ENCODE measurements at places on chromosomes 11 and 22. TPM values are rescaled to one million over a fixed set of nuclear protein-coding genes. Genes with fewer than 3 reads are reported as not detected.
A peak's percentile ranks its signal among the peaks of the same experiment; 100 is the strongest.

The DDIAS gene
- 28.7 TPM for total RNA-seq

The ELMOD1 gene
- not detected for total RNA-seq

The THYN1 gene
- 55.0 TPM for total RNA-seq

The SCN2B gene
- not detected for total RNA-seq

The FAT3 gene
- not detected for total RNA-seq

The PATL1 gene
- 68.7 TPM for total RNA-seq

The TRPC6 gene
- not detected for total RNA-seq

The TUT1 gene
- total RNA-seq, result 38.7 TPM

The ASPHD2 gene
- total RNA-seq, result 23.5 TPM

The DDTL gene
- total RNA-seq, result 4.7 TPM

The CSF2RB gene
- 11.7 TPM for total RNA-seq

The MFRP gene
- not detected for total RNA-seq

The CD3E gene
- total RNA-seq, result 630 TPM

The GGA1 gene
- 70.8 TPM for total RNA-seq

The B4GALNT4 gene
- 5.1 TPM for total RNA-seq

The OR51E2 gene
- total RNA-seq, result not detected

The BAIAP2L2 gene
- 0.32 TPM for total RNA-seq

- no peaks in the 10 kb centered on the region for H3K36me3 ChIP-seq
- no peak overlapping the region for H3K27ac ChIP-seq
- DNase-seq, result no peak
- H3K4me3 ChIP-seq, result no peak overlapping the region
- H3K27me3 ChIP-seq, result peaks cover 12% of the 10 kb centered on the region
- peaks cover 5% of the 10 kb centered on the region for H3K4me1 ChIP-seq
These were observed 2.7 kb downstream of the CSRP3 start for GRCh38 chr11:19199048-19199447.

GRCh38 chr11:76391811-76392475 lies 10.8 kb downstream of the GVQW3 start:
- no peak overlapping the region for H3K4me3 ChIP-seq
- H3K4me1 ChIP-seq, result no peaks in the 10 kb centered on the region
- DNase-seq, result no peak
- H3K27me3 ChIP-seq, result peaks cover 11% of the 10 kb centered on the region
- no peaks in the 10 kb centered on the region for H3K36me3 ChIP-seq

- no peaks in the 10 kb centered on the region for H3K36me3 ChIP-seq
- H3K4me1 ChIP-seq, result no peaks in the 10 kb centered on the region
- no peak overlapping the region for H3K27ac ChIP-seq
- peaks cover 1% of the 10 kb centered on the region for H3K27me3 ChIP-seq
These were observed 85.9 kb upstream of the LDLRAD3 start for GRCh38 chr11:35857922-35858321.

DNA sequence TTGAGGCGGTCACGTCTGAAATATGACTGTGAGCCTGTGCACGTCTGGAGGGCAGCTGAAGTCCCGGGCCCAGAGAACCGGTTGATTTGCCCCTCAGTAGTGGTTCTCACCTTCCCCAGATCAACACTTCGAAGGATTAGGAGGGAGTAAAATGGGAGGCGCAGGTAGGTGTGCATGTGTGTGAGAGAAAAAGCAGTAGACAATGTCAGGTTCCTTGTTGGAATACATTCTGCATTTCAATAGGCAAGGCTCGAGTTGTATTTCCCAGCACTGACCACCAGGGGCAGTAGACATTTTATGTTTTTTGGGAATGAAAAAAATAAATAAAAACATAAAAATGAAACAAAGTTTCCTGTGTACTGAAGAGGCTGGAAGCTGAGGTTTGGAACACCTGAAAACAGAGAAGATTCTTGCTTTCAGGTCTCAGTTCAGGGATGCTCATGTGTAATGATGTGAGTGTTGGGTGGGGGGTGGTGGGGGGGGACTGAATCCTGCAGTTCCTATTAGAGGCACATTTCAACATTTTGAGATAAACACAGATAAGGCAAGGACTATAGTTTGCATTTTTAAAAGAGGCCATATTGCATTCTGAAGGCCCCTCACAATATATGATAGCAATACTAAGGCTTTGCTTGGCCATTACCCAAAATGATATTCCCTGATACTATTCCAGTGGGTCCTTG lies 333.9 kb downstream of the CADM1 start:
- no peak overlapping the region for H3K4me3 ChIP-seq
- no peak for DNase-seq
- H3K4me1 ChIP-seq, result no peaks in the 10 kb centered on the region
- H3K27me3 ChIP-seq, result no peaks in the 10 kb centered on the region
- no peak overlapping the region for H3K27ac ChIP-seq

- H3K4me3 ChIP-seq, result no peak within 1 kb of the TSS
- no peak for DNase-seq
- H3K27me3 ChIP-seq, result no peaks in the 10 kb centered on the region
- H3K4me1 ChIP-seq, result no peaks in the 10 kb centered on the region
- no peaks in the 10 kb centered on the region for H3K36me3 ChIP-seq
These were observed at the start of gene OR52E5 for GRCh38 chr11:5892908-5893307. TSS of gene OR52E5 (plus strand) at chr11:5893208. CDS start at chr11:5900777, 7,569 bp downstream.

- no peak for DNase-seq
- no peaks in the 10 kb centered on the region for H3K36me3 ChIP-seq
- H3K27me3 ChIP-seq, result no peaks in the 10 kb centered on the region
- H3K27ac ChIP-seq, result no peak overlapping the region
These were observed 228.2 kb upstream of the BLID start for GRCh38 chr11:122344215-122344614.

GRCh38 chr11:117202386-117203068 lies 3.4 kb downstream of the TAGLN start:
- no peak for DNase-seq
- no peak overlapping the region for H3K27ac ChIP-seq
- peaks cover 15% of the 10 kb centered on the region for H3K36me3 ChIP-seq
- H3K4me3 ChIP-seq, result no peak overlapping the region
- no peaks in the 10 kb centered on the region for H3K27me3 ChIP-seq

- H3K4me1 ChIP-seq, result peaks cover 6% of the 10 kb centered on the region
- H3K36me3 ChIP-seq, result no peaks in the 10 kb centered on the region
- peaks cover 21% of the 10 kb centered on the region for H3K27me3 ChIP-seq
- no peak overlapping the region for H3K27ac ChIP-seq
- DNase-seq, result no peak
These were observed 4.7 kb upstream of the LGR4 start for GRCh38 chr11:27477243-27477642.

- H3K36me3 ChIP-seq, result no peaks in the 10 kb centered on the region
- no peaks in the 10 kb centered on the region for H3K27me3 ChIP-seq
- peaks cover 14% of the 10 kb centered on the region for H3K4me1 ChIP-seq
- H3K27ac ChIP-seq, result peak overlapping the region; percentile 83
- no peak for DNase-seq
These were observed 7.5 kb upstream of the CDKN1C start for GRCh38 chr11:2892967-2893528.

GRCh38 chr11:14189874-14190273 lies 169.1 kb downstream of the RRAS2 start:
- DNase-seq, result no peak
- H3K27me3 ChIP-seq, result peaks cover 2% of the 10 kb centered on the region
- H3K4me1 ChIP-seq, result no peaks in the 10 kb centered on the region
- H3K27ac ChIP-seq, result no peak overlapping the region

GRCh38 chr22:35777335-35777975 lies 59.8 kb downstream of the APOL5 start:
- H3K4me3 ChIP-seq, result no peak overlapping the region
- DNase-seq, result no peak
- H3K4me1 ChIP-seq, result no peaks in the 10 kb centered on the region

DNA sequence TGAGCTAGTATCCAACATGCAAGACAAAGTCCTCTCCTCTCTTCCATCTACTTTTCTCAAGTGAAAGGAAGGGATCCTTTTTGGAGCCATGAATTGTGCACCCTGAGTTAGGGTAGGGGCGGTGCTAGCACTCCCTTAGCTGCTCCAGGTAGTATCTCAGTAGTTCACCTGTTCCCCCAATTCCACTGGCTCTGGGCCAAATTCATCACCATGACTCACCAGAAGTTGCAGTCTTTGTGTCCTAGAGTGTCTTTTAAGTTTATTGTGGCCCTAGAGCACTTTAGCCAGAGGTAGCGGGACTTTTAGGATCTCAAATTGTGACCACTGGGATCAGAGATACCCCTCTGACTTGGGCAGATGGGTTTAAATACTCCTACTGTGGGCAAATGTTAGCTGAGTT lies 398.6 kb upstream of the ANO5 start:
- H3K4me1 ChIP-seq, result no peaks in the 10 kb centered on the region
- no peaks in the 10 kb centered on the region for H3K36me3 ChIP-seq
- H3K27me3 ChIP-seq, result no peaks in the 10 kb centered on the region
- H3K27ac ChIP-seq, result no peak overlapping the region
- no peak overlapping the region for H3K4me3 ChIP-seq
- no peak for DNase-seq

GRCh38 chr11:70411713-70412452 lies 13.6 kb downstream of the CTTN start:
- H3K4me1 ChIP-seq, result peaks cover 9% of the 10 kb centered on the region
- no peak for DNase-seq
- no peak overlapping the region for H3K27ac ChIP-seq

- DNase-seq, result no peak
- no peak overlapping the region for H3K4me3 ChIP-seq
- H3K36me3 ChIP-seq, result no peaks in the 10 kb centered on the region
These were observed 33.0 kb downstream of the SLC17A6 start for GRCh38 chr11:22371160-22371559.

DNA sequence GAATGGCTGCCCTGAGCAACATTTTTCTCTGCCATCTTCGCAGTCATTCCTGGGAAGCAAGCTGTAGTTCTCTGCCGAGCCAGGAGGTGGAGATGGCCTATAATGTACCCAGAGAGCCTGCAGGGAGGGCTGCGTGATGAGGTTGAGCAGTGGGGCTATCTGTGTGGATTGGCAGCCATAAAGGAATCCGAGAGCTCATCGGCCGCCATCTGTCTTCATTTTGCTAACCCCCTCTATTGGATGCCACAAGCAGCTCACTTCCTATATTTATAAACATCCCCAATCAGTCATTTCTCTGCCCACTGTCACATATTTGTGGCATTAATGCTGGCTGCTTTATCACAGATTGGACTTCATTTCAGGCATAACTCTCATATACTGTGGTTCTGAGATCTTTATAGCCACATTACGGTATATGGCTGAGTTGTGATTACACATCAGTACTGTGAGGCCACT lies 209.5 kb downstream of the NTM start:
- no peak overlapping the region for H3K27ac ChIP-seq
- H3K4me1 ChIP-seq, result no peaks in the 10 kb centered on the region
- no peak overlapping the region for H3K4me3 ChIP-seq
- no peak for DNase-seq

- no peak for DNase-seq
- H3K4me1 ChIP-seq, result no peaks in the 10 kb centered on the region
- H3K27ac ChIP-seq, result no peak overlapping the region
- H3K27me3 ChIP-seq, result no peaks in the 10 kb centered on the region
- no peaks in the 10 kb centered on the region for H3K36me3 ChIP-seq
These were observed 124.1 kb upstream of the MPPED2 start for GRCh38 chr11:30710221-30710620.

- H3K4me3 ChIP-seq, result no peak overlapping the region
- H3K27me3 ChIP-seq, result peaks cover 2% of the 10 kb centered on the region
- DNase-seq, result no peak
- H3K36me3 ChIP-seq, result no peaks in the 10 kb centered on the region
These were observed 1197.5 kb upstream of the TENM4 start for GRCh38 chr11:80638296-80638695.

DNA sequence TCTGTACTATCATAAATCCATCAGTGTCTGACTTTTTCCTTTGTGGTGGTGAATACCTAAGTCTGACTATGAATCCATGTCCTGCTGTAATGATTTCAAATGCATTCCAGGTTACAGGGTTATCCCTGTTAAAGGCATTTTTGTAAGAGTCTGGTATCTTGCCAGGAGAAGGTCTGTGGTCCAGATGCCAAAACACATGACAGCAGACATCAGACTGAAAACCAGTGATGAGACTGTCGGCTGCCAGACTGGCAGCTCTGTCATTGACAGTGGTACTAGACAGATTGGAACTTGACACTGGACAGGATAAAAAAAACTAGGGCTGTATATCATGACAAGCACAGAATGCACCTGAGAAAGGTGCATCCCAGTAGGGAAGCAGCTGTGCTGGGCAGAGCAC lies 301.8 kb upstream of the FAT3 start:
- no peak overlapping the region for H3K4me3 ChIP-seq
- DNase-seq, result no peak
- no peaks in the 10 kb centered on the region for H3K4me1 ChIP-seq
- no peaks in the 10 kb centered on the region for H3K36me3 ChIP-seq
- no peak overlapping the region for H3K27ac ChIP-seq

- H3K36me3 ChIP-seq, result no peaks in the 10 kb centered on the region
- no peak overlapping the region for H3K4me3 ChIP-seq
- peaks cover 1% of the 10 kb centered on the region for H3K27me3 ChIP-seq
- H3K4me1 ChIP-seq, result no peaks in the 10 kb centered on the region
- no peak overlapping the region for H3K27ac ChIP-seq
These were observed 41.3 kb downstream of the ALX4 start for GRCh38 chr11:44268614-44269080.

GRCh38 chr11:33618351-33618710 lies 82.3 kb downstream of the C11orf91 start:
- no peaks in the 10 kb centered on the region for H3K36me3 ChIP-seq
- H3K4me3 ChIP-seq, result no peak overlapping the region
- H3K27ac ChIP-seq, result no peak overlapping the region
- DNase-seq, result no peak

DNA sequence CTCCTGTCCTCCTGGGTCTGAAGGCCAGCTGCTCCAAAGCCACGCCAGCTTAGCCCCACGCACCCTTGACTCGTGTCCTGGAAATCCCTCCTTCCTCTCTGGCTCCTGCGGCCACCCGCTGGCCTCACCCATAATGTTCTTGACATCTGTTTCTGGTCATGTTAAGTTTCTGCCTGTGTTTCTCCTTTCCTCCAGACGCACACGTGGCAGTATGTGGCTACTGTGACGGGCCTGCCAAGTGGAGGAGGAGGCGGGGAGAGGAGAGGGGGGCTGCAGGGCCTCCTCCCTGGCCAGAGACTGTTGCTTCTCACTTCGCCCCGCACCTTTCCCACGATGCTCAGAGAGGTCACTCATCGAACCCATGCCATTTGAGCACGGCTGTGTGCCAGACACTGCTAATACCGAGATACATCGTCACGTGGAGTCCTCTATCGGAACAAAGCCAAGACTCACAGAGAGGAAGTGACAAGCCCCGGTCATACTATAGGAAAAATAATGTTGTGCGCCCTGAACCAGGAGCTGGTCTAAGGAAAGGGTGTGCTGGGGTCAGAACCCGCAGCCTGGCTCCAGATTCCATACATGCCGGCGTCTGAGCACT lies 11.5 kb downstream of the C1QTNF6 start:
- H3K36me3 ChIP-seq, result no peaks in the 10 kb centered on the region
- H3K4me3 ChIP-seq, result no peak overlapping the region
- DNase-seq, result no peak
- H3K27ac ChIP-seq, result no peak overlapping the region
- peaks cover 25% of the 10 kb centered on the region for H3K27me3 ChIP-seq
